ENCODE measurements at places on chromosomes 16 and 17.

DNA sequence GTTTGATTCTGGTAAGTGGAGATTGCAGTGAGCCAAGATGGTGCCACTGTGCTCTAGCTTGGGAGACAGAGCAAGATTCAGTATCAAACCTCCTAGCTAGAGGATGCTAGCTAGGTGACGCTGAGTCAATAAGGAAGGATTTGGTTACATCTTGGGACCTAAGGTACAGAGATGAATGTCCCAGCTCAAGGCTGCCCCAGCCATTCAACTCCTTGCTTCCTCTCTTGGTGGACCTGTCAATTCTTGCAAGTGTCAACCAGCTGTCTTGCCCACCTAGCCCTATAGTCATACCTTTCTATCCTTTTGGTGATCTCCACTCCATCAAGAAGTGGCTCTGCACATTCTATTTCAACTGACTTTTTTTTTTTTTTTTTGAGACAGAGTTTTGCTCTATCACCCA, 1.4 kb upstream of the MILR1 start:
- no peak for DNase-seq

DNA sequence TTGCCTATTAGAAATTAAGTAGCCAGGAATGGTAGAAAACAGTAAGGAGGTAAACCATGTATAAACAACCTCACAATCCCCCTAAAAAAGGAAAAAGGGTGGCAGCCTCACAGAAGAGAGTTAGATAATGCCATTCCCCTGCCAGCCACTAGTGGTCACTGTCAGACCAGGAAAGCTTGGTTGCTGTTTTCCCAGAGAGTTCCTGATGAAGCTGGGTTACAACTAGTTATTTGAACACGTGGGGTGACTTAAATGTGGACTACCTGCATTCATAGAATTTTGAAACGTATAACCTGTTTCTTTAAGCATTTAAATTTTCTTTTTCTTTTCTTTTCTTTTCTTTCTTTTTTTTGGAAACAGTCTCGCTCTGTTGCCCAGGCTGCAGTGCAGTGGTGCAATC, 5.8 kb downstream of the GPRC5C start:
- no peak for DNase-seq

DNA sequence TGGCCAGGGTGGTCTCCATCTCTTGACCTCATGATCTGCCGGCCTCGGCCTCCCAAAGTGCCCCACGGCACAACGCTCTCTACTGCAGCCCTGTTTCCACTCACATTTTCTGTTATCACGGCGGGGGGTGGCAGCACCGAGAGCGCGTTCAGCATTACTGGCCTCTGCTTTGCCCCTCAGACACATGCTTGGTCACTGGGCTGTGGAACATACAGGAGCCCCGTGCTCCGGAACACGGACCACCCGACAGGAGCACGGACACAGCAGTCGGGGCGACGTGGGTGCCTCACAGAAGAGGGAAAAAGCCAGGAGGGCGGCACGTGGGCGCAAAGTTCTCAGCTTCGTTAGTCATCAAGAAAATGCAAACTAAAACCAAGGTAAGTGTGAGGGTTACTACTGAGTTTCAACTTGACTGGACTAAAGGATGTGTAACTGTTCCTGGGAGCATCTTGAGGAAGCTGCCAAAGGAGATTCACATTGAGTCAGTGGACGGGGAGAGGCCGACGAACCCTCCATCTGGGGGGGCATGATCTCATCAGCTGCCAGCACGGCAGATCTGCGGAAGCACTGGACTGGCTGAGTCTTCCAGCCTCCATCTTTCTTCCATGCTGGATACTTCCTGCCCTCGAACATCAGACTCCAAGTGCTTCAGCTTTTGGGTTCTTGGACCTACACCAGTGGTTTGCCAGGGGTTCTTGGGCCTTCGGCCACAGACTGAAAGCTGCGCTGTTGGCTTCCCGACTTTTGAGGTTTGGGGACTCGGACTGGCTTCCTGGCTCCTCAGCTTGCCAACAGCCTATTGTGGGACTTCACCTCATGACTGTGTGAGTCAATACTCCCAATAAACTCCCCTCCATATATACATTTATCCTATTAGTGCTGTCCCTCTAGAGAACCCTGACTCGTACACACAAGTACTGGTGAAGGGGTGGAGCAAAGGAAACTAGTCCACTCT, 106.8 kb downstream of the ZNF778 start:
- DNase-seq = no peak

DNA sequence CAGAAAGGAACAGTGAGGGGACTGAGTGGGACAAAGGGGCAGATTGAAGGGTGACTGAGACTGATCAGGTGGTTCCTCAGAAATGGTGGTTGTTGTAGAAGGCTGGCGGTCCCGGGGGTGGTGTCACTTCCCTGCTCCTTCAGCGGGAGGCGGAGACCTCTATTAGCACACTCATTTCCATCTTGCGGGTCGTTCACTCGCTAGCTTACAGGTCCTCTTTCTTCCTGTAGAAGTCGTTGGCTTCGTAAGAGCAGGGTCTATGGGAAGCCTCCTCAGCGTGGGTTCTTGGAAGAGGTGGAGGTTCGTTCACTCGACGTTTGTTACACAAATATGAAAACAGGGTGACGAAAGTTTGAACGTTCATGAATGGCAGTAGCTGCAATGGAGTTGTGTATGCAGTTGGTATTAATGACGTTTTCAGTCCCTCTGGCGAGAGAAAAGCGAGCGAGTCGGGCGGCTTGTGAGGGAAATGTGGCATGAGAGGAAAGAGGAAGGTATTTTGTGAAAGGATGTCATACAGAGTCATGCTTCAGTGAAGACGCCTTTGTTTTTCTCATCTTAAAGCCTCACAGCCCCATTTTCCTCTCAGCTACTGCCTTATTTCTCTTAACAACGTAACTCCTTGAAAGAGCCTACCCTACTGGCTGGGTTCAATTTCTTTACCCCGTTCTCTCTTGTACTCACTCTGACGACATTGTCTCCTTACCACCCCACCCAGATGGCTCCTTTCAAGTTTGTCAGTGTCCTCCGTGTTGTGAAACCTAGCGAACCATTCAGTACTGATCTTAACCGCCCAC, 667 bp downstream of the EFCAB13 start:
- peak; percentile 28 for DNase-seq

DNA sequence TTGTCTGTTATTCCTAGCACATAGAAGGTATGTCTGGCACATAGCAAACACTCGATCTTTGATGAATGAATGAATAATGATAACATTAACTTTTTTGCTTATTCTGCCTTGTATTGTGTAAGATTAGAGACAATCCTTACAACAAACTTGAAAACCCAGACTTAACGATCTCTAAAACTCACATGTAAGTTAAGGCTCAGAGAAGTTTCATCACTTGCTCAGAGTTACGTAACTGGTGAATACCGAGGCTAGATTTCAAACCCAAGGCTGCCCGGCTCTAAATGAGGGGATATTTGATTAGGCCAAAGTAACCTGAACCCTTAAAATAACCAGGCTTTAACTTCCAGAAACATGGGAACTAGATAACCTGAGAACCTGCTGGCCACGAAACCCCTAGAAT, 22.3 kb downstream of the CAPNS2 start:
- no peak for DNase-seq

- no peak for DNase-seq
Measured at GRCh38 chr17:58985367-58985766, 121.3 kb downstream of the TRIM37 start.

DNA sequence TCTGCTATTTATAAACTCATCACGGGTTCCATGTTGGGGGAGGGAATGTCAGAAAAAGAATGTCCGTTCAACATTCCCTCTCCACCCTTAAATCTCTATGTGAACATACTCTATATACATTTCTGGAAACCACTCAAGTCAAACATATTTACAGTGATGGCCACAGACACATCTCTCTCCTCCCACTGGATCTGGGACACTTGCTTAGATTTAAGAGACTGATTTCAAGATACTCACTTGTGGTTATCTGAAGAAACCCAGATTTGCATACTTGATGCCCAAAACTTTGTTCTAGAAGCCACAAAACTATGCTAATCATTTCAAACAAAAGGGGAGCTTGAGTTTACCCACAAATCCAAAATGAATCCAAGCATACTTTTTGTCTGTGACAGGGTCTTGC, 182.9 kb upstream of the SOX9 start:
- DNase-seq = no peak

GRCh38 chr16:89246383-89246902, 28.9 kb downstream of the ZNF778 start:
- DNase-seq = no peak

DNA sequence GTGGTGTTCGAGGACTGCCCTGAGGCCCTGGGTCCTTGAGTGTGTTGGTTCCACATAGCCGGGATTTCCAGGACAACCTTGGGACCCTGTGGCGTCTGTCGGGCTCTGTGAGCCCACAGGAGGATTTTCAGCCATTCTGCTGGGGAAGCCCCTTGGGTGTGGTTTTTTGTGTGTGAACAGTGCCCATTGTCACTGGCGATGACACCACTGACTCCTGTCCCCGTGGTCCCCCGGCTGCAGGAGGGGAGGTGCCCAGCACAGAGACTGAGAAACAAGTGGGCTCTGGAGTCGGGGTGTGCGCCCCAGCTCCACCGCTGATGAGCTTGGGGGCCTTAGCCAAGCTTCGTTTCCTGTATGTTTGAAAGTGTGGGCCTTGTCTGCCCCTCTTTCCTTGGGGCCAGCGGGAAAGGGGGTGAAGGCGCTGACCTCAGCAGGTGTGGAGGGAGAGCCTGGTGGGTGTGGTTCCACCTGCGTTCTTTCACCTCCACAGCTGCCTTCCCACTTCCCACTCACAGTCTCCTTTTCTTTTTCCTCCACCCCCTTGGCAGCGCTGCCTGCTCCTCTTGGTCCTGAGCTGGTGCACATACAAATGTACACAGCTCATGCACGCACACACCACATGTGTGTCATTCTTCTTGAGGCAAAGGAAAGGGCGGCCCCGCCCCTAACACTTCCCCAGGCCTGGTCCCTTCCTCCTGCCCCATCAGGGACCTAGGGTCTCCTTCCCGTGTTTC, 16.1 kb downstream of the MGRN1 start:
- no peak for DNase-seq

- DNase-seq = no peak
Measured at GRCh38 chr17:12391468-12391867, 274.2 kb upstream of the MYOCD start.

DNA sequence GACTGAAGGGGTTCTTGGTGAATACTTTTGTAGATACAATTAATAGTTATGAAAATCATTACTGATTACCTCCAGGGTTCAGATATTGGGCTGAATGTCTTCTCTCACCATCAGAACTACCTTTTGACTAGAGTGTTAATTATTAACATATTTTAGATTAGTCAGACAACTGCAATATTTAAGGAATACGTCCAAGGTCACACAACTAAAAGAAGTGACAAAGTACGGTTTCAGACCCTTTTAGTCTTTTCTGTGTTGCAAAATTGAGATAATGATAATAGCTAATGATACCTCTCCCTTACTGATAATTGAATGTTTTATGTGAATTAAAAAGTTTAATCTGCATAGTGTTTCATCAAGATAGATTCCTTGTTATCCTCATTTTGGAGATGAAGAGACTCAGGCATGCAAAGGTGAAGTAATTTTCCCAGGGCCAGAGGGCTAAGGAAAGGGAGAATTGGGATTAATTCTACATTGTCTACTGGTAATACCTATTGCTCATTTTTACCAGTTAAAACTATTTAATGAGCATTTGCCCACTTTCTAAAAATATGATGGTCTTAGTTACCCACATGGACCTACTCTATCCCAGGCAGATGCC, 107.3 kb downstream of the WWOX start:
- DNase-seq = no peak

- DNase-seq = no peak
Measured at GRCh38 chr17:45222289-45222995, 757 bp downstream of the FMNL1 start.

DNA sequence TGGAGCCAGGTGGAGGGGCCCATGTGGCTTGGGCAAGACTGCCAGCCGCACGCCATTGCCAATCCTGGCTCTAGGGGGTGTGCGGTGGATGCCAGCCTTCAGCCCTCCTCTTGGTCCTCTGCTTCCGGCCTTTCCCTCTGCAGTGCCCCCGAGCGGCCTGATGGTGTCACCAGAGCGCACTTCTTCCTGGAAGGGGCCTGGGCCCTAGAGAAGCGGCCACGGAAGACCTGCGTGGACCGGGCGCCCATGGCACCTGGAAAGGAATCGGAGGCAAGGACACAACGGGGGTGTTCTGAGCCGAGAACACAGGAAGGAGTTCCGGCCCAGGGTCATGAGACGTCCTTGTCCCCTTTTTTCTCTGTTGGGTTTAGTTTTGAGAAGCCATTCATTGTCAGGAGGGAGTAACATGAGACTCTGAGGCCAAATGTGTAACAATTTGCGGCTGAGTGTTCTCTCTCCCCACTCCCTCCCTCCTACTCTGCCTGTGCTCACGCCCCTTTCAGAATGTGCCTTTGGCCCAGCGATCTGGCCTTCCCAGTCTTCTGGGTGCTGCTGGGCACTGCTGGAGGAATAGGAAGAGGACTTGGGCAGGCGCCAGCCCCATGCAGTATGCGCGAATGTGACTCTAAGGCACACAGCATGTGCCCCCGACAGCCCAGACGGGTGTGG, 92.8 kb downstream of the IRX3 start:
- peak; percentile 85 for DNase-seq

- DNase-seq = no peak
Measured at GRCh38 chr16:65521633-65522328, 399.9 kb upstream of the CDH11 start.

DNA sequence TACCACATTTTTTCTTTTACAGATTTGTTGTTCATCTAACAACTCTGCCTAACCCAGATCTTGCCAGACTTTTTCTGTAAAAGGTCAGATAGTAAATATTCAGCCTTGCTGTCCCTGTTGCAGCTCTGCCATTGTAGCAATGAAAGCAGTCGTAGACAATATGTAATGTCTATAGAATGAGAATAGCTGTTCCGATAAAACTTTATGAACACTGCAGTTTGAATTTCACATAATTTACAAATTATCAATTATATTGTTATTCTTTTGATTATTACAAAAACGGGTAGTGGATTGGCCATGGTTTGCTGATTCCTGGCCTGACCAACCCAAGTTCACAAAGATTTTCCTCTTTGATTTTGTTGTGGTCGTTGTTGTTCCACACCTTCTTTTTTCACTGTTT, 2.9 kb downstream of the LRRC37B start:
- DNase-seq = no peak

- DNase-seq = no peak
Measured at GRCh38 chr16:46911038-46911437, 26.9 kb downstream of the GPT2 start.

GRCh38 chr17:47273245-47273644, 19.6 kb downstream of the ITGB3 start:
- no peak for DNase-seq
